EH (cell line): ENCODE measurements at places on chromosomes 7 and 10.
A peak's percentile ranks its signal among the peaks of the same experiment; 100 is the strongest.

DNA sequence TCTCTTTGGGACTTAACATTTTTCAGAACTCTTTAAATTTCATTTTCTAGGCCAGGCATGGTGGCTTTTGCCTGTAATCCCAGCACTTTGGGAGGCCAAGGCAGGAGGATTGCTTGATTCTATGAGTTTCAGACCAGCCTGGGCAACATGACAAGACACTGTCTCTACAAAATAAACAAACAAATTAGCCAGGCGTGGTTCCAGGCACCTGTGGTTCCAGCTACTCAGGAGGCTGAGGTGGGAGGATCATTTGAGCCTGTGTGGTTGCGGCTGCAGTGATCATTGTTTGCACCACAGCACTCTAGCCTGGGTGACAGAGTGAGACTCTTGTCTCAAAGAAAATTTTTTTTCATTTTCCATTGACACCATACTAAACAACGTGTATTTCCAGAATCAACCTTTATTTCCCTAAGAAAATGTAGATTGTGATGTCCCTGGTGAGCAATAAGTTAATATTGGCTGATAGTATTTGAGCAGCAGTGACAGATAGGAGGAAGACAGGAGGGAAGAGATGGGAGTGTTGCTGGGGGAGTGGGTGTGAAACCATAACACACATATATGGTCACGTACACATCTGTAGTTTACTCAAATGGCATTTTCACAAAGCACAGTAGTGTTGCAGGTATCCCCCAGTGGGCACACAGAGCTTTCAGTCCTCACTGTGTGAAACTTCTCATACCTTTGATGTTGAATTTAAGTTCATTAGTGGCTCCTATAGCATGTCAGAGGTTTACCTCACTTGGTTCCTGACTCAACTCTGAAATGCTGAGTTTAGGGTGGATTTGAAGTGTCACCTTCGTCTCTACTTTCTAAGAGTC lies 205.6 kb downstream of the AUTS2 start:
- no peak for DNase-seq

DNA sequence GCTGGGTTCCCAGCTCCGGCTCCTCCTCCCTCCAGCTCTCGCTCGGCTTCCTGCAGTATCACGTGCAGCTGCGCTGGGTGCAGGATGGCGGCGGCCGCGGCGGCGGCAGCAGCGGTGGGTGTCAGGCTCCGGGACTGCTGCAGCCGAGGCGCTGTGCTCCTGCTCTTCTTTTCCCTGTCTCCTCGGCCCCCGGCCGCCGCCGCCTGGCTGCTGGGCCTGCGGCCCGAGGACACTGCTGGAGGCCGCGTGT lies at the start of gene CNNM1:
Gene CNNM1 (plus strand): TSS at position 53 of the 250 bp plus-strand sequence. CDS start 32 bp downstream, at position 85.
- peak; percentile 54 for DNase-seq

DNA sequence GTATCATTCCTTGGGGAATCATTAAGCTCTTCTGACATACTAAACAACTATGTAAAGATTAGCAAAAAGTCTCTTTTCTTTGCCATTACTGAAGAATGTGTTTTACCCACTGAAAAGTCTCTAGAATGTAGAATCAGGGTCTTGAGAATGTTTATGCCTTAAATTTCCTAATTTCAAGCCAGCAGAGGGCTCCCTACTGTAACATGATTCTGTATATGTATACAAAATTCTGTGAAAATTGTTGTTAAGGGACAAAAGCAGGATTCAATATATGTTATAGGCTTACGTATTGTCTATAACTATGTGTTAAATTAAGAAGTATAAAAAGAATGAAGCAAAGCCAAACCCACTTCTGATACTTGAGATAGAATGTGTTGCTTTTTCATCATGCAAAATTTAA lies 296.9 kb upstream of the DGKB start:
- peak; percentile 2 for DNase-seq

DNA sequence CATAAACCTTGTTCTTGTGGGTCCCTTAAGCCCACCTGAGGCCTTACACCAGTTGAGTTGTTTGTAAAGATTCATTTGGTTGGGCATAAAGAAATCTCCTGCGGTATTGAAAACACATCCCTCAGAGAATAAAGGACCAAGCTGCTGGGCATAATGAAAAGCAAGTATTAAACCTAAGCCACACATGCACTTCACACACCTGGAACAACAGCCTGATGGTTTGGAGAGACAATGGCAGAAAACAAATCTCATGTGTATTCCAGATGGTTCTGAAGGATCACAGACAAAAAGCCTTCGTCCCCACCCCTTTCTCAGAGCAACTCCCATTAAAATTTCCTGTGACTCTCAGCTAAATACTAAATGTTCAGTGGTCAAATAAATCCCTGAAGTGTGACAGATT lies 44.2 kb downstream of the FEZF1 start:
- DNase-seq, result no peak

DNA sequence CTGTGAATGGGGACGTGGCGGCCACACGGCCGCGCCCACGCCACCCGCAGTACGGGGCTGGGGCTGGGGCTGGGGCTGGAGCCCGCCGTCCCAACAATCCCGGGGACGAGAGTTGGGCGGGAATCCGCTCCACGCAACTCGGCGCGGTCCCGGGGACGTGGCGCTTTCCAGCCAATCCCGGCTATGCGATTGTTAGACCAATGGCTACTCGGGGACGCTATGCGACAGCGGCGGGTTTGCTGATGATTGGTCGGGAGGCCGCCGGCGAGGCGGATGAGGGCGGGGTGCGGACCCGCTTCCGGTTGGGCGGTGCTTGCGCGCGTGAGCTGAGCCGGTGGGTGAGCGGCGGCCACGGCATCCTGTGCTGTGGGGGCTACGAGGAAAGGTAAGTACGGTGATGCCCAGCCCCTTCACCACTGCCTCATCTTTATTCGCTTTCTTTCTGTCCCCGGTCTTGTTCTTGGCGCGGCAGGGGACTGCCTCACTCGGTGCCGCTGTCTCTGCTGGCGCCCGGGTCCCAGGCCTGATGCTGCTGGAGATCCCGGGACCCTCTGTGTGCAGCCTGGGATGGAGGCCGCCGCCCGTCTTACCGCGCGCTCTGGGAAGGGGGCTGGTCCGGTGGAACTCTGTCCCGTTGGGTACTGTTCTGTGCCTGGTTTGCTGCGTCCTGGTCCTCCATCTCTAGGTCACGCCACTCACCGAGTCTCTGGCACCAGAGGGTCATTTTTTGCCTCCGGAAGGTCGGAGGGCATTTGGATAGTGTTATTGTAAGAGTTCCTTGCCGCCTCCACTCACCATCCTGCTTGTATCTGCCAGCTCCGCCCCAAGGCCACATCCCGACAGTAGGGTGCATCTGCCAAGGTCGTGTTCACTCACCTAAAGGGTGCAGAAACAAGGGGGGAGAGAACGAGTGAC lies at the start of gene CALU:
Gene CALU (plus strand): TSS at position 312 of the 915 bp plus-strand sequence. CDS start 9,225 bp downstream, outside the sequence.
- peak; percentile 98 for DNase-seq

DNA sequence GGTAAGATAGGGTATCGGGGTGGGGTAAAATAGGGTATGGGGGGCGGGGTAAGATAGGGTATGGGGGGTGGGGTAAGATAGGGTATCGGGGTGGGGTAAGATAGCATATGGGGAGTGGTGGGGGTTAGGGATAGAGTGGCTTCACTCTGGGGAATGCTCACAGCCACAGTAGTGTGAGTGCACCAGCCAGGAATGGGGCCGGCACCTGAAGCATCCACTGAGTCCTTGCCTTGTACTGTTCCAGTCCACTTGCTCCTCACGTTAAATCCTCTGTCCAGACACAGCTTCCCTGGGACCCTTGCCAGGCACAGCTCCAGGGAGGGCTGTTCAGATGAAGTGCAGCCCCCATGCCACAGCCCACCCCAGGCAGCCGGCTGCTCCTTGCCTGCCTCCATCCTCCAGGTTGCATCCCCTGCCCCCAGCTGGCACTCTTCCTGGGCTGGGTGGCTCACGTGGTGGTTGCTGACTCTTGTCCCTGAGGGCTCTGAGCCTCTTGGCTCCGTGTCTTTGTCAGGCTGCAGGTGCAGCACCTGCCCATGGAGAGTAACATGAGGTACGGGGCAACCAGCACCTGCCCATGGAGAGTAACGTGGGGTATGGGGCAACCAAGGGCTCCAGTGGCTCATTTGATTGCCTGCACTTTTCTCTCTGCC lies 268.4 kb downstream of the TCERG1L start:
- no peak for DNase-seq

DNA sequence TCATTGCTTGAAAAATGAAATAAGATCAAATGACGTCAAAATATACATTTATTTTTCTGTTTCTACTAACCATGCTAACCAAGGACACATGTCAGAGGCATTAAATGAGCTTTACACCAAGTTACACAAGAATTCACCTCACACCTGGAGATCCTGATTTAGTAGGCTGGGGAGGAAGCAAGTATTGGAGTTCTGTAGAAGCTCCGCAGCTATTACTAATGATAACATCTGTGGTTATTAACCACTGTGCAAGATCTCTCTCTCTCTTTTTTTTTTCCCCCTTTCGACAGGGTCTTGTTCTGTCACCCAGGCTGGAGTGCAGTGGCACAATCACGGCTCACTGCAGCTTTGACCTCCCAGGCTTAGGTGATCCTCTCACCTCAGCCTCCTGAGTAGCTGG lies 104.0 kb downstream of the ZNF22 start:
- no peak for DNase-seq

DNA sequence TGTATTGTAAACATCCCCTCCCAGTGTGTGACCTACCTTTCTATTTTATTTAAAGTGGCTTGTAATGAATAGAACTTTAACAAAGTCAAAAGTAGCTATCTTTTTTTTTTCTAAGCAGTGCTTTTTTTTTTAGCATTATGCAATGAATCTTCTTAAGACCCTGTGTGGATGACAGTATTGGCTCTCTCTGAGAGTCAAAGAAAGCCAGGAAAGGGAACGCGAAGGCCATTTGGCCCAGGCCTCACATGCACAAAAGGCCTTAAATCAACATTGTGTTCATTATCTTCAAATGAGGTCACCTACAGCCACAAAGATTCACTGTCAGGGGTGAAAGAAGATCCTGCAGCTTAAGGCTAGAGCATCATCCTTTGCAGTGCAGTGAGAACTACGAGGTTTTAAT lies 721.5 kb downstream of the GRID1 start:
- DNase-seq, result peak; percentile 14

DNA sequence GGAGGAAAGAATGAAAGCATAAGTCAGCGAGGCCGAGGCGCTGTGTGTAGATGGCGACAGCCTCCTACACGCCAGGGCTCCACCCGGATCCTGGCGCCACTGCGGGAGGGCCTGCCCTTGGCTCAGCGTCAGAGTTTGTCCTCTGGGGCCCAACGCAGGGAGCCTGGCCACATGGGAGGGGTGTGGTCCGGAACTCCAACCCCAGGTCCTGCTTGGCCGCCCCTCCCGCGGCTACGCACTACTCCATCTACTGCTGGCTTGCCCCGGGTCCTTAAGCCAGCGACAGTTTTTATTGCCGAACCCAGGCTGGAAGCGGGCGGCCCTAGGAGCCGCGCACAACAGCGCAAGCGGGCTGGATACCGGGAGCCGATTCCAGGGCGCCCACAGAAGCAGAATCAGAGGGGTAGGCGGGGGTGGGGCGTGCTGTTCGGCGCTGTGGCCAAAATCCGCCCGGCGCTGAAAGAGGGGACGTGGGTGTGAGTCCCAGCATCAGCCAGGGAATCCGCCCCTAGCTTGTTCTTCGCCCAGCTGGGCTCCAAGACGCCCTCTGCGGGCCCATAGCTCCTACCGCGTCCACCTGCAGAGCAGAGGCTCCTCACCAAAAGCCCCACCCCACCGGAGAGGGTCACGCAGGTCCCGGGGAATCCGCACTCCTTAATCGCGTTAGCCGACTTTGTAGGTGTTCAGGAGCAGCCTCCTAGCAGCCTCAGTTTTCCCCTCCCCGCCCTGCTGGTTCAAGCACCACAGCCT lies 4.5 kb downstream of the KAZALD1 start:
- DNase-seq, result peak; percentile 75

DNA sequence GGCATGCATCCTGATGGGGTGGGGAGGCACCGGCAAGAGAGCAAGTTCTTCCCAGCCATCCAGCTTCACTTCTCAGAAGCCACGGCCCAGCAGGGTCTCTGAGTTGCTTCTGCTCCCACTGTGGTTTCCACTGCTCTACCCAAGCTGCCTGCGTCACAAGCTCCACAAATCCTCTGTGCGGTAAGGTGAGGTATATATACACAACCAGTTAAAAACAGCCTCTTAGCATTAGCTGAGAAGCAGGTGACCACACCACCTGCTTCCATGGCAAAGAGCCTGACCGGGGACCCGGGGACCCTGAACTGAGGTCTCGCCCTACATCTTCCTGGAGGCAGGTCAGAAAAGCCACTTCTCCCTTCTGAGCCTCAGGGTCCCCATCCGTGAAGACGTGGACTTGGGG lies 46.9 kb upstream of the NPFFR1 start:
- no peak for DNase-seq

DNA sequence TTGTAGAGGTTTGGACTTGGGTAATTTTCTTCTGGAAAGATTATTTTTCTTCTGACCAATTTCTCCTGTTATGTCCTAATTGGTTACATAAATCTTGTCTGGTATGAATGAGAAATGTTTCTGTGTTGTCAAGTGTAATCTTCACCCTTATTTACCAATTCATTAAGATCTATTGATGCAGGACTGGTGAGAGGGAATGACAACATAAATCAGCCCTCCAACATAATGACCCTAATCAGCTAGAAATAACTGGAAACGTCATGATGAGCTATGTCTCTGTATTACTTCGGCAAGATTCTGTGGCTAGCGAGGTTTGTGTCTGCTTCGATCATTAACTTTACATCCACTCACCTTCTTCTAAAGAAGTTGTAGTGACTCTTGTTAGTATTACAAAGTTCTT lies 3.5 kb downstream of the FOXP2 start:
- DNase-seq, result no peak

DNA sequence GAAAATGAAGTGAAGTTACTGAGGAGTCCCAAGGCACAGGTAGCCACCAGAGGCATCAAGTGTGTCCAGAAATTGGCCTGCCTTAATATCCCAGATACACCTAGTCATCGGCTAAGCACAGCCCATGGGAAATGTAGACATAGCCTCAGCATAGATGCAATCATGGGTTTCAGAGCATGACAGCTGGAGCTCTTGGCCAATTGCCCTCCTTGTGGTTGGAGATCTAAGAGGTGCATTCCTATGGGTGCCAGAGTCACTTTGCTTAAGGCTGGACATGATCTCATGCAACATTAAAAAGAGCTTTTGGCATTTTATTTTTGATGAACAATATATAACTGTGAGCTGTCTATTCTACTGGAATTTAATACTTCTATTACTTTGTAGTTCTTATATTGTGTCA lies 758.0 kb upstream of the LRRTM3 start:
- no peak for DNase-seq

- peak; percentile 54 for DNase-seq
These were observed 125.4 kb upstream of the TARP start for GRCh38 chr7:38398725-38399321.

DNA sequence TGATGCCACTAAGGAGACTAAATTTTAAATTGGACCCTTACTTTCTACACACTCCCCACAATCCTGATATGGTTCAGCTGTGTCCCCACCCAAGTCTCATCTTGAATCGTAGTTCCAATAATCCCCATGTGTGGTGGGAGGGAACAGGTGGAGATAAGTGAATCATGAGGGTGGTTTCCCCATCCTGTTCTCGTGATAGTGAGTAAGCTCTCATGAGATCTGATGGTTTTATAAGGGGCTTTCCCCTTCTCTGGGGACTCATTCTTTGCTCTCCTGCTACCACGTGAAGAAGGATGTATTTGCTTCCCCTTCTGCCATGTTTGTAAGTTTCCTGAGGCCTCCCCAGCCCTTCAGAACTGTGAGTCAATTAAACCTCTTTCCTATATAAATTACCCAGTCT lies 18.4 kb upstream of the BET1 start:
- no peak for DNase-seq
